ENCODE measurements at places on chromosomes 16 and 17. TPM values are rescaled to one million over a fixed set of nuclear protein-coding genes. Genes with fewer than 3 reads are reported as not detected.

GRCh38 chr17:81465910-81466309 lies 46.7 kb downstream of the ACTG1 start:
- H3K4me3 ChIP-seq, result no peak overlapping the region
- H3K4me1 ChIP-seq, result peaks cover 2% of the 10 kb centered on the region
- no peak overlapping the region for H3K27ac ChIP-seq
- H3K27me3 ChIP-seq, result no peaks in the 10 kb centered on the region
- peaks cover 8% of the 10 kb centered on the region for H3K36me3 ChIP-seq
- no peak for DNase-seq

DNA sequence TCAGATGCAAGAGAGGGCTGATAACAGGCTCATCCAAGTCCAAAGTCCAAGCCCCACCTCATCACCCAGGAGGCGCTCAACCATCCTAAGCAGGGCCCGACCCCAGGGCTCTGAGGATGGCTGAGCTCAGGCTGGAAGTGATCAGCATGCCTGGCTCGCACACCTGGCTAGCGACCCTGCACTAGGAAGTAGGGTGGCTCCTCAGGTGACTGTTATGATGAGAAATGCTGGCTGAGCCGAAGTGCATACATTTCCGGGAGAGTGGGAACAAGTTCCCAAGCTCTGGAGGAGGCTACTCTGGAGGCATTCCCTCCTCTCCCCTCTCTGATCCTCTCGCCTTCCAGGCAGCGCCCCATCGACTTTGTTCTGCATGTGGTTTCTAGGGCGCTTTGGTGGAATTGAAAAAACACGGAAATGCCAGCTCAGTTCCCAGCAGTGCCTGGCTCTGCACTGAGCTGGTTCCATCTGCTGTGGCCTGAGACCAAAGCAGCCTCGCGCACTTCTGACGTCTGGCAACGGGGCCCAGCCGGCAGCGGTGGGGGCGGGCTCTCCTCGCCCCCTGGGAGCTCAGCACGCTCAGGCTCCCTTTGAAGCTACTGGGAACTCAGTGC lies 130.3 kb downstream of the IRF8 start:
- no peak overlapping the region for H3K4me3 ChIP-seq
- peaks cover 27% of the 10 kb centered on the region for H3K4me1 ChIP-seq
- no peaks in the 10 kb centered on the region for H3K36me3 ChIP-seq
- no peak for DNase-seq

DNA sequence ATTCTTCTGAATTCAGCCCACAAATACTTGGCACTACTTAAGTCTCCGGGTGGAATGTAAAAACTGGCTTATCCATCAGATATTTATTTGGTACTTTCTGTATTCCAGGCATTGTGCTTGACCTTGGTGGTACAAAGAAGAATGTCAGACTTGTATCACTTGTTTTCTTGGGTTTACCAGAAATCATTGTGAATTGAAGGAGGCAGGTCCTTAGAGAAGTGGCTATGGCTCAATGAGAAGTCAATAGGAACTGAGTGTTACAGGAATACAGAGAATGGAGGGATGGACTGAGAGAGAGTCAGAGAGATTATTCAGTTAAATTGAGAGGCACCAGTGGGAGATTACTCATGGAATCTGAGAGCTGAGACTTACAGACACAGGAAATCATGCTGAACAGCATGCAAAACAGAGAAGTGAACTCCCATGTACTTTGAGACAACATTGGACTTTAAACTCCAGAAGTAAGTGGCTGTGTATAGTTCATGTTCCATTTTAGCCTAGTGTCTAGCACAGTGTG lies 704.1 kb downstream of the CDH11 start:
- no peaks in the 10 kb centered on the region for H3K4me1 ChIP-seq
- no peaks in the 10 kb centered on the region for H3K36me3 ChIP-seq
- H3K27ac ChIP-seq, result no peak overlapping the region
- H3K27me3 ChIP-seq, result no peaks in the 10 kb centered on the region
- no peak overlapping the region for H3K4me3 ChIP-seq

DNA sequence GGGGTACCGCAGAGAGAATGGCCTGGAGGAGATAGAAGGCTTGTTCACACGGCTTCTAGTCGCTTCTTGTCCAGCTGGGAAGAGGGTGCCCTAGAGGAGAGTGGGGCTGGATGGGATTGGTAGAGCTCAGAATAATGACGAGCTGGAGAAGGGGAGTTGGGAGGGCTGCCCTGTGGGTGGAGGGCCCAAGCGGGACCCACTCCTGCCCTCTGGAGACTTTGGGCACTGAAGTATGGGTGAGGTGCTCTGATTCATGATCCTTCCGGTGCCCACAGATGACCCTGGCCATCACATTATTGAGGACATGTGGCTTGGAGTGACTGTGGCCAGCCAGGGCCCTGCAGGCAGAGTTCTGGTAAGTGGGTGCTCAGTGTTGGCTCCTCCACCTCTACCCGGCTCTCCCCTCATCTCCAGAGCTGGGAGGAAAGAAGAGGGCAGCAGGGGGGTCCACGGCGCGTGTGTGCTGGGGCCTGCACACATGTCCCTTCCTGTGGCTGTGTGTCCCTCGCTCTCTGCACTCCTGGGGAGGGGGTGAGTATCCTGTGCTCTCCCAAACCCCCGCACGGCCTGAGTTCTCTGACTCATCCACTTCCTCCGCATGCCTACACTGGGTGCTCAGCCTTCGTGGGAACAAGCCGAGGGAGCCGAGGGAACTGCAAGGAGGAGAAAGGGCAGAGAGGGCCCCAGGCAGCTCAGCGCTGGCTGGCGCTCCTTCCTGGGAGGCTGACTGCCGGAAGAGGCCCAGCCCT lies 8.5 kb downstream of the ITGA3 start:
- H3K36me3 ChIP-seq, result no peaks in the 10 kb centered on the region
- H3K27me3 ChIP-seq, result peaks cover 23% of the 10 kb centered on the region
- H3K4me3 ChIP-seq, result no peak overlapping the region
- H3K4me1 ChIP-seq, result peaks cover 3% of the 10 kb centered on the region
- no peak for DNase-seq
- peak overlapping the region; percentile 33 for H3K27ac ChIP-seq

DNA sequence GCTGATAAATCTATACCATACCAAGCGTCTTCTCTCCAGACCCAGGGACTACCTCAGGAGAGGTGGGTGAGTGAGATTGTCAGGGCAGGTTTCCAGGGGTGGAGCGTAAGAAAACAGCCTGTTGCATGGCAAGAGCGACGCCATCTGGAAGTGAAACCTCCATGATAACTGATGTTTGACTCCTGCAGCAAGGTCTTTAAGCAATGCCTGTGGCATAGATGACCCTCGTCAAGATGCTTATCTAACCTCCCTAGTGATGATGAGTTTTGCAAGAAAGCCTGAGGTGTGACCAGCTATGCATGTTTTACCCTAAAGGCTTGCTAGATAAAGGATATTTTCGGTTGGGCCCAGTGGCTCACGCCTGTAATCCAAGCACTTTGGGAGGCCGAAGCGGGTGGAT lies 71.6 kb downstream of the GSG1L start:
- no peaks in the 10 kb centered on the region for H3K27me3 ChIP-seq
- H3K36me3 ChIP-seq, result no peaks in the 10 kb centered on the region
- H3K27ac ChIP-seq, result no peak overlapping the region
- H3K4me3 ChIP-seq, result no peak overlapping the region
- no peak for DNase-seq
- H3K4me1 ChIP-seq, result no peaks in the 10 kb centered on the region

HEXD gene
- 186 TPM for polyA plus RNA-seq

KRT16 gene
- polyA plus RNA-seq, result 262 TPM
